ENCODE measurements at places on chromosomes 7 and 10. TPM values are rescaled to one million over a fixed set of nuclear protein-coding genes. Genes with fewer than 3 reads are reported as not detected.
A peak's percentile ranks its signal among the peaks of the same experiment; 100 is the strongest.

The GIMAP4 gene
- 62.7 TPM for total RNA-seq

The PNLIPRP1 gene
- not detected for total RNA-seq

The ATG9B gene
- total RNA-seq = 7.5 TPM

The TRPV6 gene
- total RNA-seq = not detected

The UTF1 gene
- total RNA-seq = 0.19 TPM

The CCL24 gene
- not detected for total RNA-seq

The SEC24C gene
- total RNA-seq = 106 TPM

The MBL2 gene
- total RNA-seq = not detected

The DEPP1 gene
- 4.3 TPM for total RNA-seq

- no peak for DNase-seq
Measured at GRCh38 chr10:23725548-23725947, 286.7 kb downstream of the OTUD1 start.

DNA sequence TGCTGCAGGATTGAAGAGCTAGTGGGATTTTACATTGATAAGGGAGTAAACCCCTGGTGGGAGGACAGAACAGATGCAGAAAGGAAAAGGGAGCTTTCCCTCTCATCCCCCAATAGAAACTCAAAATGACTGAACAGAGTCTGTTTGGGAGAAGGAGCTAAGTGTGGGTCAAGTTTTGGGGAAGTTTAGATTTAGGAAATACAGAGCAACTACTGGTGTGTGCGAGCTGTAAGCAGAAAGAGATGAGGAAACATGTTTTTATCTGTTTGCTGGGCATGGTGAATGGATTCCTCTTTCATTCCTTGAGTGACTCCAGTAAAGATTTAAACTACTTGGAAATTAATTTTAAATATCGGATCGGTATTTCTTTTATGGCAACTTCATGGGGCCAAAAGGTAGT lies 132.7 kb downstream of the AOAH start:
- no peak for DNase-seq

GRCh38 chr10:70087616-70088307 lies 35.1 kb downstream of the MACROH2A2 start:
- DNase-seq = no peak

- DNase-seq = no peak
Measured at GRCh38 chr7:25314094-25314730, 85.9 kb upstream of the NPVF start.

GRCh38 chr7:16317406-16317805 lies 103.9 kb downstream of the CRPPA start:
- DNase-seq = no peak

DNA sequence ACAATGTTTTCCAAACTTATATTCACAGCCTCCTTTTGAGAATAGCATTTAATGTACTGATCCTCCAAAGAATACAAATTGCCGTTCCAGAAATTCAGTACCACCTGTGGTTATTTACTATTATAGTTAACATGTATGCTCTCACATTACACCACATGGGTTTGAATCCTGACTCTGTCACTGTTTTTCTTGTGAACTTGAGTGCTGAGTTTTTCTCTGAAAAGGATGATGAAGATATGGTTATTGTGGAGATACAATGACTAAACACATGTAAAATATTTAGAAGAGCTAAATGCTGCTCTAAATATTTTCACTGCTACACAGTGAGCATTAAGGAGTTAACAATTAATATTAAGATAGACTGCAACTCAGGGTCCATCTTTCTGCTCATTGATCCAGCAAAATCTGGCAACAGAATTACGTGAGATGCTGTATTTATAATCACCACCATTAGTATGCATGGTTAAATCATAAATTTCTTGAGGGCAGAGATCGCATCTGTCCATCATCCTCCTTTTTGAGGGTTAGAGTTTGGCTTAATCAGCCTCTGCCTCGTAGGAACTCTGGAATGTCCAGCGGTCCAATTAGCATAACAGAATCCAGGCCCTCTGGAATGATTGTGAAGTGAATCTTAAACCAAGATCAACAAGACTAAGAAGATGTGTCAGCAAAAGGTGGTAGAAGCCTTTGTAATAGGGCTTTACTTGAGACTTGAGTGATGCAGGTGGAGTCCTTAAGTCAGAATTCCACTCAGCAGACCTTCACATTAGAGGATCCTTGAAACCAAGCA lies 152.8 kb downstream of the MACC1 start:
- DNase-seq = no peak

DNA sequence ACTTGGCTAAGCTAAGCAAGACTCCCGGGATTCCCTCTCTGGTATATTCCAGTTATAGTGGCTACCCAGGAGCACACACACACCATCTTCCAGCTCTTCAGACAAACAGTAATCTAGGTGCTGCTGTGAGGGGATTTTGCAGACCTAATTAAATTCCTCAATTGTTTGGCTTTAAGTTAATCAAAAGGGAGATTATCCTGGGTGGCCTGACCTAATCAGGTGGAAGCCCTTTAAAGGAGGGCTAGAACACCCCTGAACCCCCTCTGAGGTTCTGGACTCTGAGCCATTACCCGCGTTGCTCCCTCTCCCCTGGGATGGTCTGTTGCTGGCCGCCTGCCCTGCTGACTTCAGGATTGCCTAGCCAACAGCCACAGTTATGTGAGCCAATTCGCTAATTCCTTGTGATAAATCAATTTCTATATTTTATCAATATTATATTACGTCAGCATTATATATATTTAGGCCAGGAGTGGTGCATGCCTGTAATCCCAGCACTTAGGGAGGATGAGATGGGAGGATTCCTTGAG lies 6.4 kb downstream of the SFXN2 start:
- DNase-seq = no peak

- DNase-seq = peak; percentile 65
Measured at GRCh38 chr10:3563298-3563697, 221.7 kb downstream of the KLF6 start.

GRCh38 chr7:128030654-128031611 lies at the start of gene LRRC4:
Gene LRRC4 (minus strand): TSS chr7:128031437. CDS start chr7:128030640, 797 bp downstream.
- DNase-seq = peak; percentile 77

- DNase-seq = no peak
Measured at GRCh38 chr10:96352027-96352426, 6.8 kb downstream of the OPALIN start.

- no peak for DNase-seq
Measured at GRCh38 chr7:73847941-73848723, 5.8 kb upstream of the METTL27 start.

DNA sequence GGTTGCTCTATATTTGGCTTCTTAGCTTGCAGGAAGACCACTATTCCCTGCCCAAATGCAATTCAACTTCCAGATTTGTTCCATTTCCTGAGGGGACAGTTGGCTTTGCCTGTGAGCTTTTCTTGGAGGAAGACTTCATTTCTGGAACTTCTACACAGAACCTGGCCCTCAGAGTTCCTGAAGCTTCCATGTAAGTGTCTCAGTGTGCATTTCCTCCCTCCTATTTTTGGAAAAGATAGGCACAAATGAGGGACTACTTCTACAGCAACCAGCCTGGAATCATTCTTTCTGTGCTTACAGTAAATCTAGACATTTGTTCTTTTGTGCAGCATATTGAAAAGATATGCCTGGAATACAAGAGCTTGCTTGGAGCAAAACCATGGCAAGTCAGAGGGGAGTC lies 164.3 kb downstream of the CREB5 start:
- no peak for DNase-seq

GRCh38 chr7:37211097-37211880 lies 237.4 kb downstream of the ELMO1 start:
- no peak for DNase-seq

GRCh38 chr7:45028138-45028919 lies 28.3 kb downstream of the CCM2 start:
- peak; percentile 66 for DNase-seq

DNA sequence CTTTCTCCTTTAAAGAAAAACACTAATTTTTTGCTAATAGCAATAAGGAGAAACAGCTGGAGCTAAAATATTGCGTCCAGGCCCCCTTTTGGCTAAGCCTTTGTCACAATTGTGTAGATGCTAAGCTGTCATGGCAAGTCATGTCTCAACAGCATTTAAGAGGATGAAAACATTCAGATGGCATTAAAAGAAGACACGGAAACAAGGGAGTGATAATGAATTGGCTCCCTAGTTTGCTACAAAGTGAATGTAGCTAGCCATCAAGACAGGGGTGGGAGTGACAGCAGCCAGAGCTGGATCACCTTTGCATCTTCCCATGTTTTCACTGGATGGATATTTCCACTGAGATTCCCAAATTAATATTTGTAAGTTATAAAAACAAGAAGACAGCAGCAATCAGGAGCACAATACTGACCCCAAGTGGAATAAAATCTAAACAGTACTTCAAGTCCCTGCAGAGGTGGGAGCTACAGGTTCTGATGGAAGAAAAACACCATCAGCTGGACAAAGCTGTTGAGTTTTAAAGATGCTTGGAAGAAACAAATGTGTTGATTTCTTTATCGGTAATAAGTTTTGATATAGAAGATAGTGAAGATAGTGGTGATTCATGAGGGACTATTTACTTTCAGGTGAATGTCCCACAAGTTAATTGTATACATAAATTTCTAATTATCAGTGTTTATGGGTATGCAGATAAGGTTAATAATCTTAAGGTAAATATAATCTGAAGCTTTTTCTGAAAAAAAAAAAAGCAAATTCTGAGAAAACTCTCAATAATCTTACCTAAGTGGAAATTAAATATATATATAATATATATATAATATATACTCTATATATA lies 129.4 kb downstream of the SLC16A9 start:
- DNase-seq = no peak

DNA sequence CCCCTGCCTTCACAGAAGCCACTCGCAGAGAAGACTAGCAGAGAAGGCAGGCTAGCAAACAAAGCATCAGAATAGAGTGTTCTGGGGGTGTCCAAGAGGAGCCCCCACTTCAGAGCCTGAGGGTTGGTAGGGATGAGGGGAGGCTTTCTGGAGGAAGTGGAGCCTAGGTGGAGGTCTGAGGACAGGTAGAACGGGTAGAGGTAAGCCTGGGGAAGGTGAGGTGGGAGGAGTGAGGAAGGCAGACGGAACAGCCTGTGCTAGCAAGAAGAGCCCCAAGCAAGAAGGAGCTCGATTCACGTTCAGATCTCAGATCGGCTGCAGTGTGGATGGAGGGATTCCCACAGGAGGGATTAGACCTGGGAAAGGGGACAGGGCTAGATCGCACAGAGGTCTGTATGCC lies 66.0 kb upstream of the DUSP5 start:
- DNase-seq = no peak

DNA sequence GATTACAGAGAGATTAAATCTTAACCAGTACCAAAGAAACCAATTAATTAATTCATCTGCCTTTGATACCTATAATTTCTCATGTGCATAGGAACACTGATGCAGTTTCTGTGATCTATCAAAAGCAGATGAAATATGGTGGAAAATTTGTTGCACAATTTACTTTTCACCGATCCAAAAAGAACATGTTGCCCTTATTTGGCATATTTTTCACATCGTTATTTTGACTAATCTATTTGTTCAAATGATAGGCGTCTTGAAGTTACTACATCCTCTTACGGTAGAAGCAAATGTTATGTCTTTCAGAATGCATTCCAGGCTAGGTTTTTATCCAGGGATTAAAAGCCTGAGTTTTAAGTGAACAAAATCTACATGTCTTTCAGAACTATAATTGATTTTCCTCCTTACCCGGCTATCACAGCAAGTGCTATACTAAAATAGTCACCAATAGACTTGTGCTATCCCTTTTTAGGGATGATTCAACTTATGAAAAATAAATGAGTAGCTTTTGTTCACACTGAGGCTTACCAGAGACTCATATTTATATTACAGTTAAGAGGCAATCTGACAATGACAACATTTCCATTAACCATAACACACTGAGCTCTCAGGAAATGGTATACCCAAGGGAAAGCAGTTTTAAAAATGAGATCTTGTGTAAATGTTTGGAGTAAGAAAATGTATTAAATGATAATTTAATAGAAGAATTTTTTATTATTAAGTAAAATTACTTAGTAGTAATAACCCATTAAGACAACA lies 16.8 kb upstream of the TES start:
- no peak for DNase-seq

GRCh38 chr7:19707240-19707639 lies 1.6 kb downstream of the POLR1F start:
- DNase-seq = no peak

- no peak for DNase-seq
Measured at GRCh38 chr7:46386428-46387399, 465.6 kb upstream of the IGFBP3 start.

DNA sequence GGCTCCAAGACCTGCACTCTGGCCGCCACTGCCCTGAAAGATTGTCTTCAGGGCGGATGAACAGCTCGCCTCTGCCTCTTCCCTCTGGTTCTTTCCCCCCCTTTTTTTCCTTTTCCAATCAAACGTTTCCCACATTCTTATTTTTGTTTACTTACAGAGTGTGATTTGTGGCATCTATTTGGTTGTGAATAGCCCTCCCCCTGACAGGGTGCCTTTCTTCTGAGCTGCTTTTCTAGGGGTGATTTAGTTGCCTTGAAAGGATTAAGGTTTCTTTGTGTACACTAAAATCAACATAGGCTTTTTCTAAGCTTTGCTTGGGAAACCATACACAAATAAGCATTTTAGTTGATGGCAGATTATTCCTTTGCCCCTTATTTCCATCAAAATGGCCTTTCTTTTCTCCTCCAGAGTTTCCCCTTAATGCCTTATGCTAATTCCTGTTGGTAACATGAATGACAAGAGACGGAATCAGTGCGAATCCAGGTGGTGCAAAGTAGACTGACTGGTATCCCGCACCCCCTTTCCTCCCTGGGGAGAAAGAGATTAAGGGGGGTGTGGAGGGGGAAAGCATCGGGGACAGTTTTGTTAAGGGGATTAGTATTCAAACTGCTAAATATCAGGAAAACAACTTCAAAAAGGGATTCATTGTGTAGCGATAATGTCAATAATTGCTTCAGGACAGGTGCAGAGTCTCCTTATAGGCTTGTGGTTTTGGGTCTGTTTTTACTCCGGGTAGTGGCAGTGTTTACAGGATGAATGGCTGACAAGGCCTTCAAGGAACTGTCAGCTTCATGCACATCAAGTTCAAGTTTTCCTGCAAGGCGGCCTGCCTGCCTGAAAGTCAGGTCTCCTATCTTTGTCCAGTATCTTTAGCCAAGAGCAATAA lies 431.6 kb upstream of the GALNT17 start:
- no peak for DNase-seq

Data from activated CD4-positive, alpha-beta T cell treated with anti-CD3 and anti-CD28 coated beads, Interleukin-2, amount 10 ng/mL, durations not matched to agents 24 days and 14 days (primary cell).